ENCODE measurements at places on chromosomes 5 and 9.

- DNase-seq, result no peak
Observed at GRCh38 chr5:15786326-15786725, 286.3 kb downstream of the FBXL7 start.

GRCh38 chr9:7676609-7677156, 122.9 kb downstream of the DMAC1 start:
- DNase-seq, result no peak

GRCh38 chr9:33161011-33161588, 6.0 kb downstream of the B4GALT1 start:
- no peak for DNase-seq

- DNase-seq, result no peak
Observed at GRCh38 chr5:59133764-59134261, 550.9 kb downstream of the RAB3C start.

DNA sequence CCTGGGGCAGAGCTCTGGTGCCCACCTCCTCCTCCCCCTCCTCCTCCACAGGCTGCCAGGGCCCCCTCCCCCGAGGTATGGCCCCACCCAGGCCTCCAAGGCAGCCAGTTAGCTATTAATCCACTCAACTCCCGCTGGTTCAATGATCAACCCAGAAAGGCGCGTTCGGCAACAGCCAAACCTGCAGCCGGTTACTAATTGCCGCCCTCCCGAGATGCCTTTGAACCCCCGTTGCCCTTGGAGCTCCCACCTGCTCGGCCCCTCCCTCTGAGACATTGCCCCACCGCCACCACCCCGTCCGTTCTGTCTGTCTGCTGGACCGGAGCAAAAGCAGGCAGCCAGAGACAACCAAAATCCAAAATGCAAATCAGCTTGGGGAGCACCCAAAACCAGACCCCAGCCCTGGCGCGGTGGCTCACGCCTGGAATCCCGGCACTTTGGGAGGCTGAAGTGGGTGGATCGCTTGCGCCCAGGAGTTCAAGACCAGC, 25.8 kb downstream of the NOTCH1 start:
- DNase-seq, result no peak

- DNase-seq, result peak; percentile 81
Observed at GRCh38 chr5:138032028-138032571, 779 bp downstream of the FAM13B start.

DNA sequence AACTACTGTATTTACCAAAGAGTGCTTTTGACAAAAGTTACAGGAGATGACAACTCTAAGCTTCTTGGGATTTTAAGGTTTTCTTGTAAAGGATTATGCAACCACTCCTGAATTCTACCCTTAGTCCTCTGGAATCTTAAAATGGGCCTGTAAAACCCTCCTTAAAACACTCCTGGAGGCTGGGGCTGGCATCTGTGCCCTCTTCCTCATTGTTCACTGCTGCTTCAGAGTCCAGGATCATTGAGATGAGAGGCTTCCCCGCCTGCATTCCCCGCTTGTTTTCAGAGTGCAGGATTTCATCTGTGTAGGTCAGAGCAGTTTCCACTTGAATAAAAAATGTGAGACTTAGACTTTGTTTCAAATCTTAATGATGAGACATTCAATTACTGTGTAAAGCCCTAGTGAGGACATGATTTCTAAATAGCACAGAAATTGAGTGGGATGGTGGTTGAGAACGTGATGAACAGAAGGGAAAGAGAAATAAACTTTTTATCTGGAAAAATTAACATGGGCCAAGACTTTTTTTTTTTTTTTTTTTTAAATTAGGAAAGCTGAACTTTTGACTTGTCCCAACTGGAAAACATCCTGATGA, 40.4 kb downstream of the PCSK5 start:
- no peak for DNase-seq

DNA sequence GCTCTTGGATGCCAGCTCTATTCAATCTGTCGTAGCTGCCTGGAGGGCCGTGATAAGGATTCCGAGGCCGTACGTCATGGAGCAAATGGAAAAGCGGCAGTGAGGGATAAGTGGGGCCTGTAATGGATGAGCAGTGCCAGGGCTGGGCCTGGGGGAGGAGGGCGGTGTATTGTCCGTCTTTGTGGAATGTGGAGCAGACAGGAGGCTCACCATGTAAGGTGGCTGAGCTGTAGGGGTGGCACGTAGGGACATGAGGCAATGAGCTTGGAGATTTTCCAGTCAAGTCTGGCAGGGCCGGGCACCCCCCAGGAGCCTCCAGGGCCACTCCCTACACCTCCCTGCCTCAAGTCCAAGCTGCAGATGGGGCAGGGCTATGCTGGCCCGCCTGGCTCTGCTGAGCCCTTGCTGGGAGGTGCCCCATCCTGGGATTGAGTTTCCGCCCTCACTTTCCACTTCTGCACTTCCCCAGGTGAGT, 29.2 kb downstream of the NCS1 start:
- DNase-seq, result no peak

DNA sequence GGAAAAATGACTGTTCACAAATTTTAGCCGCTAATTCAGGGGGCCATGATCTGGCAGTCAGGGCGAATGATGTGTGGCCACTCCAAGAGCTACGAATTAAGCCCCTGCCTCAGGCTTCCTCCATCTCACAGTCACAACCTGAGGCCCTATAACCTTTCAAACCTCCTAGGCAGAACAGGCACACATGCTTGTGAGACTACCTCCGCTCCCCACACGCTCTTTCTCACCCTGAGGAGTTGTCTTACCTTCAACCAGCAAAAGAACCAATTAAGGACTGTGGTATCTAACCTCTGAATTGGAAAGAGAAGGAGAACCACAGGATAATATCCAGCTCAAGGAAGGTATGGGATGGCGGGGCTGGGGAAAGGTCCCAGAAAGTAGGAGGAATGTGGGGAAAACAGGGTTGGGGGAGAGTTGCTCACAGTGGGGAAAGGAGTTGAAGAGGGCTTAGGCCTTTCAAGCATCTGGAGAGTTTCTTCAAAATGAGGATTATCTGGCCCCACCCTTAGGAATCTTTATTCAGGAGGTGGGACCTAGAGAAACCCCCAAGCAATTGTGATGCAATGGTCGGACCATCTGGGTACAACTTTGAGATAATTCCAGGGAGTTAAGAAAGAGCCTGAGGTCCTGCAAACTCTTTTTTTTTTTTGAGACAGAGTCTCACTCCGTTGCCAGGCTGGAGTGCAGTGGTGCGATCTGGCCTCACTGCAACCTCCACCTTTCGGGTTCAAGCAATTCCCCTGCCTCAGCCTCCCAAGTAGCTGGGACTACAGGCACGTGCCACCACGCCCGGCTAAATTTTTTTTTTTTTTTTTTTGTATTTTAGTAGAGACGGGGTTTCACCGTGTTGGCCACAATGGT, 5.5 kb downstream of the PCDH1 start:
- DNase-seq, result no peak

- DNase-seq, result no peak
Observed at GRCh38 chr9:34591248-34591916, 1.9 kb upstream of the CNTFR start.

DNA sequence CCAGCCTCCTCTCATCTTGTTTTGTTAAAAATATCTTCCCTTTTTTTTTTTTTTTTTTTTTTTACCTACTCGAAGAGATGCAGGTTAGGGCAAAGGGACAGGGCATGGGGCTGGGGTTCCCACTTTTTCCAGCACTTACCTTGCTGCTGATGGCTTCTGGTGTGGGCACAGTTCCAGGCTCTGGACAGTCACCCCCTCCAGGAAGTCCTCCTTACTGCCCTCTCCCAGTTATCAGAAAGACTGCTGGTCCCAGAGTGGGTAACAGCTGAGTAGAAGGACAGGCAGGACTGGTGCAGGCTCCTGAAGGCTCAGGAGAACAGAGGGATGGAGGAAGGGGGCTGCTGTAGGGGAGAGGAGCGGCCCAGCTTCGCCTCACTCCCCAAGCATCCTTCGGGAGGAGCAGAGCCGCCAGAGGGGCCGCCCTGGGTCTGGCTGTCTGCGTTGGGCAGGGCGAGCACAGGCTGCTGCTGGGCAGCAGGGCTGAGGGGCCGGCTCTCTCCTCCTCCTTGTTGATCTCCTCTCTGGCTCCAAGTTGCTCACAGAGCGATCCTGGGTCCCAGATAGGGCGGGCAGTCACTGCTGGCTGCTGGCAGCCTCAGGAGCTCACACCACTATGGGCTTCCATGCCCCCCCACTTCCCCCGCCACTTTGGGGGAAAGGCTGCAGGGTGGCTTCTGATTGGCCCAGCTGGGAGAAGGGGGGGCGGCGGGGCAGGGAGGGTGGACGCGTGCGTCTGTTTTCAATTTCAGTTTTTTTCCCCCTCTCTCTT, at the start of gene PDGFRB:
Gene PDGFRB, minus strand, starts transcription at position 588 of the 769 bp plus-strand sequence. CDS start 18,798 bp downstream, outside the sequence.
- peak; percentile 82 for DNase-seq

GRCh38 chr9:128151309-128152132, 2.3 kb downstream of the LCN2 start:
- DNase-seq, result no peak

DNA sequence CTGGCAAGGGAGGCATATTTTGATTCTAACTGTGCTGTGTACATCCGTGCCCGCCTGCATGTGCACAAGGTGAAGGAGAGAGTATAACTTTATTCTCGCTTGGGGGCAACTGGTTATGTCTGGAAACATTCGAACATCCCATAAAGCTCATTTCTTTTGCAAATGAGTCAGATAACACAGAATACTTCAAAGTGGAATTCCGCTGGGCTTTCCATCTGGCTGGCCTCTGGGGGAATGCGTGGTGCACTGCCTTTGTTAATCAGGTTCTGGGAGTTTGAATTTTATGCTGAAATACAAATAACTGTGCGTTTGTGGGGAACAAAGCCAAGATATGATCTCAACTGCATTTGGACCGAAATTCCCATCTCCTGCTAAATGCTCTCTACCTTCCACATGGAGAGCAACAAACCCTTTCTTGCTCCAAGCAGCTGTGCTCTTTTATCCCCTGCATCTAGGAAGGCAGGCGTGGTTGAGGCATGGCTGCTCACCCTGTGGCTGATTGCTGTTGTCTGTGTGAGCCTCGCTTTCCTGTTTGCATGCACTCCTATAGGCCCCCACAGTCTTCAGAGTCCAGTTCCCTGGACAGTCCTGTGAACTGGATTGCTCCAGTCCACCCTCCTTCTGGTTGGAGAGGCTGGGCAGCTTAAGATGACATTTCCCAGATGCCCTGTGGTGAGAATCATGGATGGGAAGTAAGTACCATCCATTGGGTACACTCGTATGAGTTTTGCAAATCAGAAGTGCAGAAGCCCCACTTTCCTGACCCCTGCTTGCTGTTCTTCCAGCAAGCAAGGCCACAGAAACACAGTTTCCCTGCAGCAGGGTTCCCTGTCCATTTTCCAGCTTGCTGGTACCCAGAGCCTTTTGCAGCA, 82.9 kb upstream of the ALDH1B1 start:
- DNase-seq, result no peak

DNA sequence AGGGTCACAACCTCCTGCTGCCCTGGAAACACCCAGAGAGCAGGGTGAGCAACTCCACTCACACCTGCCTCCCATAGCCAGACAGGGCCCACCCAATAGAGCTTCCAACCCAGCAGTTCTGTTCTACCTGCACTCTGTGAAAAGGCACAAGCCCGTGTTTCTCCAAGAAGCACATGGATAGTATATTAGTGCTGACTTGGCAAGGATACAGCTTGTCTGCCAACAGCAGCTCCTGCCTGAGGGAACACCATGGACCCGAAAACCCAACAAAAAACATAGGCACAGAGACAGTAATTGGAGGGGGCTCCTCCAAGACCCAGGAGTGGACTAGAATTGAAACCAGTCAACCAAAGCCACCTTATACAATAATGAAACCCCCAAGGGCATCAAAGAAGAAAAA, 48.6 kb downstream of the CDKN2A start:
- no peak for DNase-seq

Data from NK-92 treated with Interleukin-12 subunit alpha and Interleukin-12 subunit beta, amount 100 ng/mL, for 24 hours (cell line).